ENCODE measurements at places on chromosomes 5 and 9.

GRCh38 chr5:107861565-107861964 lies 190.8 kb upstream of the EFNA5 start:
- no peak for DNase-seq

GRCh38 chr9:127707766-127708165 lies 978 bp downstream of the CFAP157 start:
- no peak for DNase-seq

DNA sequence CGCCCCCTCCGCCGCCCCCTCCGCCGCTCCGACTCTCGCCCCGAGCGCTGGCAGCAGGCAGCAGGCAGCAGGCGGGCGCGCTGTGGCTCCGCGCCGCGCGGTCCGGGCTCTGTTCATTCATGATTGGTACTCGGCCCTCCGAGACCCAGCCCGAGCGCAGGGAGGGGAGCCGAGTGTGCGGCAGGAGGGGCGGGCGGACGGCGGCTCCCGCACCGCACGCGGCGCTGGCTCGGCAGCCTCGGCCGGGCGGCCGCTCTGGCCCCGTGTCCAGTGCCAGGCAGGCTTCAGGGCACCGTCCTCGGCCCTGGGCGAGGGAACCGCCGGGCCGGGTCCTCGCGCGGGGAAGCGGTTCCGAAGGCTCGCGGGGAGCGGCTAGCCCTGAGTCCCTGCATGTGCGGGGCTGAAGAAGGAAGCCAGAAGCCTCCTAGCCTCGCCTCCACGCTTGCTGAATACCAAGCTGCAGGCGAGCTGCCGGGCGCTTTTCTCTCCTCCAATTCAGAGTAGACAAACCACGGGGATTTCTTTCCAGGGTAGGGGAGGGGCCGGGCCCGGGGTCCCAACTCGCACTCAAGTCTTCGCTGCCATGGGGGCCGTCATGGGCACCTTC lies at the start of gene KCNIP1:
Gene KCNIP1, plus strand, starts transcription at position 31 of the 607 bp plus-strand sequence.
- DNase-seq, result no peak

- DNase-seq, result no peak
These were observed 52.3 kb downstream of the CAST start for GRCh38 chr5:96714450-96714849.

DNA sequence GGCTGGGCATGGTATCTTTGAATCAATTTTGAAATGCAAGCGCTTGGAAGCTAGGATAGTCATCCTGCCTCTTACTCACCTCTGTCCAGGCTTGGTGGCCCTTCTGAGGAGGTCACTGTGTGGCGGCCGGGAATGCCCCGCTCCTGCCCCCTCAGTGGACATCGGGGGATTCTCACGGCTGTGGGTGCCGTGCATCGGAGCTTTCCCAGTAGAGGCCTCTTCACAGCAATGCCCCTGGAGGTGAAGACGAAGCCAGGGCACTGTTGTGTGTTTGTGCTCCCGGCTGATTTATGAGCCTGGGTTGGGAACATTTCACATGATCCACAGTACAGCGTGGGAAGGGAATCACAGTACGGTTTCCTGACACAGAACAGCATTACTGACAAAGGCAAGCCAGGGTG lies 147.5 kb downstream of the NXNL2 start:
- no peak for DNase-seq

Data from stimulated activated naive B cell treated with anti-CD40 and anti-IgM and Interleukin-4, amounts not matched to agents 10 μg/mL and 1 μg/mL and 100 μg/mL, for 72 hours (primary cell).